Astrocyte (in vitro differentiated cells and primary cell): ENCODE measurements at places on chromosomes 7 and 10. TPM values are rescaled to one million over a fixed set of nuclear protein-coding genes. Genes with fewer than 3 reads are reported as not detected.

FGFR2 gene
- 10.6 and 11.8 TPM in 2 replicates for total RNA-seq

GRCh38 chr10:43377424-43377883, 6.0 kb downstream of the FXYD4 start:
- DNase-seq = no peak

NRF1 gene
- 11.7 and 12.7 TPM in 2 replicates for total RNA-seq

DNA sequence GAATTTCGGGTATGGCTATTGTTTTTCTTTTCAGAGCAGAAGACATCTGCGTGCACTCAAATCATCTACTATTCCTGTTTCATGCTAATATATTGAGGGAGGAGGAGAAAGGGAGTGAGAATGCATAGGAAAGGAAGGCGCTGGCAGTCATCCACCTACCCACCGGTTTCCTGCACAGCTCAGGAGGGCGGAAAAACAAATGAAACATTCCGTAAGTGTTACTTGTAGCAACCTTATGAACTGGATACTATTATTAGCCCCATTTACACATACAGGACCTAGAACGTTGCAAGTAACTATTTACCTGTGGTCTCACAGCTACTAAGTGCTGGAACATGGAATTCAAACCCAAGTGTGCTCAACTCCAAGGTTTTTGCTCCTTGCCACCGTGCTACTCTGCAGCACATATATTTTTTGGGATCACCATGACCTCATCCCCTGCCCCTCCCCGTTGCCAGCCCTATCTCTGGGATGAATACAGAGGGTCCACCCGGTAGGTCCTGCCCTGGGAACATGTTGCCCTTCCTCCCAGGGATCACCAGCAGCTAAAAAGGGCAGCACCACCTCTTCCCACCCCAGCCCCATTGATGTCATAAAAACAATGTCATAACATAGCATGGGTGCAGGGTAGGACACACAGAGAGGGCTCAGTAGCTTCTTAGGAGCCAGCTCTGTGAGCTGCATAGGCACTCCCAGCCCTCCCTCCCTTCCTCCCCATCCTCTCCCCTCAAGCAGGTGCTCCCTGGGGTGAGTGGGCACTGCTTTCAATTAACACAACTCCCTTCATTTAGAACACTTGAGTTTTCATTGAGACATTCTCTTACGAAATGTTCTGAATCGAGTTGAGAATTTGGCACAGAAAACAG, 16.9 kb downstream of the GFRA1 start:
- peak; percentile 82 for DNase-seq

DNA sequence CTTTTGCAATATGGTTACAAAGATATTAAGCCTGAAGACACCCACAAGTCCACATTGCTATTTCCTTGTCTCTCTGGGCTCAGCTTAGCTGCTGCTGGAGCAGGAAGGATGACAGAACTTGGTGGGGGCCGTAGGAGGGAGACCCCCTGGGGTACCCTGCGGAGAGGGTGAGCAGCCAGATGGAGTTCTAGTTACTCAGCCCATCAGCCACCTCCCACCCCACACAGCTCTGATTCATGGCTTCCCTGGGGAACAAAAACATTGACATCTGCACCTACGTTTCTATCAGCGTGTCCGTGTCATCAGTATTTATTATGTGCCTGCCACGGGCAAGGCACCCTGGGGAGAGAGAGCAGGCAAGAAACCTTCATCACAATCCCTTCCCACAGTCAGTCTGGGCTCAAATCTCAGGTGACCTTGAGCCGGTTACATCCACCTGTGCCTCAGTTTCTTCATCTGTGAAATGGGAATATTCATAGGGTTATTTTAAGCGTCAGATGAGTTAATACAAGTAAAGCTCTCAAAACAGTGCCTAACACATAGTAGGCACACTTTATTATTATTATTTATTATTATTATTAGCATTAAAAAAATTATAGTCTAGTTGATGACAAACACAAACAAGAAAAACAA, 131.5 kb downstream of the C10orf105 start:
- DNase-seq = peak; percentile 14

- no peak for DNase-seq
These were observed 83.9 kb upstream of the ANK3 start for GRCh38 chr10:60473557-60473956.

DNA sequence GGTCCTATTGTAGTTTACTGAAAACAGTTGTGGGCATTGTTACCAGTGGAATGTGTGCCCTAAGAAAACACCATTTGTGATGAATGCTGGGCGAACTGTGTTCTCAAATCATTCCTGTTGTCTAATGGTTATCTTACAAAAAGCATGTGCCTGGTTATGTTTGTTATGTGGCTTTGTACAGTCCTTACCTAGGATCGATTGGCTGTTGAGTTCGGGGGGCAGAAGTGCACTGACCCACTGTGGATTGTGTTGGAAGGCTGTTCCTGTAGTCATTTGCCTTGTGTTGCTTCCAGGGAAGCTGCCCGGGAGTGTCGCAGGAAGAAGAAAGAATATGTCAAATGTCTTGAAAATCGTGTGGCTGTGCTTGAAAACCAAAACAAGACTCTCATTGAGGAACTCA, 84.3 kb downstream of the CREM start:
- no peak for DNase-seq

DNA sequence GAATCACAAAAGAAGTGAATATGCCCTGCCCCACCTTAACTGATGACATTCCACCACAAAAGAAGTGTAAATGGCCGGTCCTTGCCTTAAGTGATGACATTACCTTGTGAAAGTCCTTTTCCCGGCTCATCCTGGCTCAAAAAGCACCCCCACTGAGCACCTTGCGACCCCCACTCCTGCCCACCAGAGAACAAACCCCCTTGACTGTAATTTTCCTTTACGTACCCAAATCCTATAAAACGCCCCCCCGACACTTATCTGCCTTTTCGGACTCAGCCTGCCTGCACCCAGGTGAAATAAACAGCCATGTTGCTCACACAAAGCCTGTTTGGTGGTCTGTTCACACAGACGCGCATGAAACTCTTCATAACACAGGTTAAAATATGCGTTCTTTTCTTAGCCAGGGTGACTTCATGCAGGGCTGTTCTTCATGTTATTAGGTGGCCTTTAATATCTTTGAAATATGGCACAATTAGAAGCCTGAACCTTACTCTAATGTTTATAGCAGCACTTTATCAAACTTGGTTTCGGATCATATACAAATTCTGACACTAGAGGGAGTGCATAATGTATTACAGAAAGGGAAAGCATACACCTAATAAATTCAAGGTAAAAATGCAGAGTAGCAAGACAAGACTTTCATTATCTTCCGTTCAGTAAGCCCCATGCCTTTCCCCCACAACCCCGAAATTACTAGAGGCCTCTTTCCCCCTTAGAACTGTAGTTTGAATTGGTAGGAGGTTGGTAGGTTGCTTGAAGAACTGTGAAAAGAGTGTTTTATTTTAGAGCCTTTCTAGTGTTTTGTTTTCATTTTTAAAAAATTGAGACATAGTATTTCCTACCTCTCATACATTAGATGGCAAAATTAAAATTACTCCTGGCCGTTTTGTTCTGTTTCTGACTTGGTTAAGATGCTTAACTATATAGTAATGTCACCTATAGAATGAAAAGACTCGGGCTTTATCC, 117.9 kb downstream of the NPY start:
- peak; percentile 12 for DNase-seq

- no peak for DNase-seq
These were observed 233.7 kb upstream of the PTN start for GRCh38 chr7:137577184-137577583.

DNA sequence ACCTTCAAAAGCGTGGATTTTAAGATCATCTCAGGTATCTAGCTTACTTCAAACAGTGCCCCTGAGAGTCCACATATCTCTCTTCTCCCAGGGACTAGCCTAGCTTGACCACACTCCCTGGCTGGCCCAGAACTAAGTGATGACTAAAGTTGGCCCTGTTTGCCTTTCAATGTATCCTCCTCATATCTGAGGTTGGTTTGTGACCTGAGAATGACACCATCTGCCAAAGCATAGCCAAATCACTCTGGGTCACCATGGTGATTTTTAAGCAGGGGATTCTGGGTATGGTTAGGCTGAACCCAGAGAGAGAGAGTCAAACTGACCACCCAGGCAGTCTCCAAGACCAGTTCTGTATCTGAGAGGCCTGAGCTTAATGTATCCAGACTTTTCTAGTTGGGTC, 16.2 kb downstream of the CNNM1 start:
- peak; percentile 54 for DNase-seq

GRCh38 chr10:98649170-98649569, 202.4 kb upstream of the HPS1 start:
- no peak for DNase-seq

DNA sequence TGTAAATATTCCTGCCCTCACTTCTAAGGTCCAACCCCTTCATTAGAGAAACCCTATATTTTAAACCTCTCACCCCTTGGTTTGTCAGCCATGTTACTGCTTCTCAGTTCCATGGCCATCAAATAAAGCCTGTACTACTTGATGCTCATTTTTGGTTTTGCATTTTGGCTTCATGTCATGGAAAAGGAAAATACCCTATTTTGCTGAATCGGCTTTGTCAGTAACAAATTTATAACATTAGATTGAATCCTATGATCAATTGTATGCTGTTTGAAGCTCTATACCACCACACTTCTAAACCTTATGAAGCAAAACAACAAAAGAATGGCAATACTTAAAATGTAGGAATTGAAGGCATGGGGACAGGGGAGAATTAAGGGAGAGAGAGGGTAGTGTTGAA, 333.1 kb downstream of the ETV1 start:
- DNase-seq = no peak

DNA sequence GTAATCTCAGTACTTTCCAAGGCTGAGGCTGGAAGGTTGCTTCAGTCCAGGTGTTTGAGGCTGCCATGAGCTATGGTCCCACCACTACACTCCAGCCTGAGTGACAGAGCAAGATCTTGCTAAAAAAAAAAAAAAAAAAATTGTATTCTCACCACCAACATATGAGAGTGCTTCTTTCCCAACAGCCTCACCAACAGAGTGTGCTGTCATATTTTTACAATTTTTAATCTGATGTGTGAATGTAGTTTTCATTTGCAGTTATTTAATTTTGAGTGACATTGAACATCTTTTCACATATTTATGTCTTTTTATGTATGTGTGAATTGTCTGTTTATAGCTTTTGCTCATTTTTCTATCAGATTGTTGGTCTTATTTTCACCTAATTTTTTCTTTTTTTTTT, 35.2 kb downstream of the MYO1G start:
- no peak for DNase-seq

DNA sequence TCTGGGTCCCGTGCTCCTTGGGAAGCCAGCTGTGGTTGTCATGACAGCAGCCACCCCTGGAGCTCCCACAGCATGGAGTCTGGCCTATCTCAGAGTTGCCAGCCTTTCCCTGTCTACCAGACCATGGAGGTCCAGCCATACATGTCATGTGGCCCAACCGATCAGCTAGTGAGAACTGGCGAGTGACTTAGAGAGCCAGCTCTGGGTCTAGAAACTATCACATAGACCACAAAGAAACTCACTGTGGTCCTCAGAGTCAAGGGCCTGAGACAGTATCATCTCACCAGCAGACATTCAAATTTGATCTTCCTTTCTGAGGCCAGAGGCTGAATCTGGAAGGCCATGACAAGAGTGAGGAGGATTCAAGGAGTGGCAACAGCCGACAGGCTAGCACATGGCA, 223.3 kb upstream of the GPR26 start:
- no peak for DNase-seq

DNA sequence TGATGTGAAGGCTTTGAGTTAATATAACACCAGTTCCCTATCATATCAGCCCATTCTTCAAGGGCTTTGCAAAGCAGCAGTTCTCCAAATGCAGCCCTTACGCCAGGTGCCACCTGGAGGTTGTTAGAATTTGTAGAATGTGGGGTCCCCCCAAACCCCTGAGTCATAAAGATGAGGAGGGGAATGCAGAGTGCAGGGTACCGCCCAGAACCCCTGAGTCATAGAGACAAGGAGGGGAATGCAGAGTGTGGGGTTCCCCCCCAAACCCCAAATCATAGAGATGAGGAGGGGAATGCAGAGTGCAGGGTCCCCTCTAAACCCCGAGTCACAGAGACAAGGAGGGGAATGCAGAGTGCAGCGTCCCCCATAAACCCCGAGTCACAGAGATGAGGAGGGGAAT, 605.8 kb downstream of the PTPRN2 start:
- no peak for DNase-seq

SLC13A1 gene
- not detected in 2 replicates for total RNA-seq

DNA sequence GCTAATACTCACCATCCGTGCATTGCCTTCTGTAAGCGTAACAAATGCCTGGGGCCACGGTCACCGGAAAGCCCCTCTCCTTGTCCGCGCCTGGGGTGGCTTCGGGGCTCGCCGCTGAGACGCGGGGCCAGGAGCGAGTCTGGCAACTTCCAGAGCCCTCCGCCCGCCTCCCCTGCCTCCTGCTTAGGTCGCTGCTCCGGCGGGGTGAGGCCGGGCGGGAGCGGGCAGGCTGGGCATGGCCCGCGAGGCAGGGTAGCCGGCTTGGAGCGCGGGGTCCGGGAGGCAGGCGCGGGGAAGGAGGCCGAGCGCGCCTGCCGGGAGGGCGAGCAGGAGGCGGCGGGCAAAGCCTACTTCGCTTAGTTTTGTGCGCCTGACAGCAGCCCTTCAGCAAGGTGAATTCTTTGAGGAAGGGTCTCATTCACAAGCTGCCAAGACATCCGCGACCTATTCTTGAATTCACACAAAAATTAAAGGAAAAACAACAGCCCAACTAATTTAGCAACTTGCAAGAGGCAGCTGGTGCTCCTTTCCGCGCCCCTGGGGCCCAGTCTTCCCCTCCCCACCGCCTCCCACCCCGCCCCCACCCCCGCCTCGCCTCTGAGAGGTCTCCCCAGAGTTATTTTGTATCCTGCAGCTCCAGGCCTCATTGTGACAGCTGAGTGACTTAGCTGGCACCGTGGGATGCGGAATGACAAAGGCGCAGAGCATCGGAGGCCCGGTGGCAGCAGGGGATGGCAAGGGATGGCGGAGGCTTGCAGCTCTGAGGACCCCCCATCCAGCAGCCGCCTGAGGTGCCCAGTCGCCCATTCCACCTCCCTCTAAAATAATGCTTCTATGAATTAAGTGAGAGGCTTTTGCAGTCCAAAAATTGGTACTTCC, 12.8 kb upstream of the KAT6B start:
- no peak for DNase-seq

PDK4 gene
- 0.29 and 0.34 TPM in 2 replicates for total RNA-seq

- DNase-seq = no peak
These were observed 21.3 kb downstream of the TAS2R16 start for GRCh38 chr7:122974229-122974628.

DNA sequence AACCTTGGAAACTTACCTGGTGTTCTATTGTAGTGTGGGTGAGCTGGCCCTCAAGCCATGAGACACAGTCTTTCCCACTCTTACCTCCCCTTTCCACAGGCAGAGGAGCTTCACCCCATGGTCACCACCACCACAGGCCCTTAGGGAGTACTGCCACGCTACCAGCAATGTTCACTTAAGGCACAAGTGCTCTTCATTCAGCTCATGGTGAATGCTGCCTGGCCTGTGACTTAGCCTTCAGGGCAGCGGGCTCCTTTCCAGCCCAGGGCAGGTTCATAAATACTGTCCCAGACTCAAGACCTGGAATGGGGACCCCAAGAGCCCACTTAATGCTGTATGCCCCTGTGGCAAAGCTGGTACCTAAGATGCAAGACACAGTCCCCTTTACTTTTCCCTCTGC, 109.4 kb downstream of the MYO3A start:
- DNase-seq = no peak

ARMH3 gene
- 20.0 and 22.6 TPM in 2 replicates for total RNA-seq
